ENCODE measurements at places on chromosomes 3 and 15.

- DNase-seq, result peak; percentile 39
These were observed 45.1 kb downstream of the EDEM1 start for GRCh38 chr3:5232570-5232969.

GRCh38 chr3:156535798-156536197, 19.1 kb downstream of the SSR3 start:
- no peak for DNase-seq

DNA sequence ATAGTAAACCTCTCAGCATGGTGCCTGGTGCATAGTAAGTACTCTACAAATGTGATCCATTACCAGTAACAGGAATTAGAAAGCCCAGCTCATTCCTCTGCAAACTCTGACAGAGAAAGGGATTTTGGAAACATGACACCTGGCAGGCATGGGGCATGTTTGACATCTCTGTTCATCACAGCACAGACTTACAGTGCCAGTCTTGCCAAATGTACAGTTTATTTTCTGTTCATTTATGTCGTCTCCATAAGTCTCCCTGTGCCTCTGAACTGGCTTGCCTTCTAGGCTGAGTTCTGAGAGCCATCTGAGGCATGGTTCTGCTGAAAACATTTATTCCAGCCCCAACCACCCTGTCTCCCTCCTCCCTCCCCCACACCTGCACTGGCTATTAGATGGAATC, 67.0 kb upstream of the CTDSPL start:
- no peak for DNase-seq

- no peak for DNase-seq
These were observed 66.3 kb upstream of the CRTC3 start for GRCh38 chr15:90463381-90463780.

GRCh38 chr3:98099848-98100247, 12.9 kb downstream of the OR5AC2 start:
- DNase-seq, result no peak

DNA sequence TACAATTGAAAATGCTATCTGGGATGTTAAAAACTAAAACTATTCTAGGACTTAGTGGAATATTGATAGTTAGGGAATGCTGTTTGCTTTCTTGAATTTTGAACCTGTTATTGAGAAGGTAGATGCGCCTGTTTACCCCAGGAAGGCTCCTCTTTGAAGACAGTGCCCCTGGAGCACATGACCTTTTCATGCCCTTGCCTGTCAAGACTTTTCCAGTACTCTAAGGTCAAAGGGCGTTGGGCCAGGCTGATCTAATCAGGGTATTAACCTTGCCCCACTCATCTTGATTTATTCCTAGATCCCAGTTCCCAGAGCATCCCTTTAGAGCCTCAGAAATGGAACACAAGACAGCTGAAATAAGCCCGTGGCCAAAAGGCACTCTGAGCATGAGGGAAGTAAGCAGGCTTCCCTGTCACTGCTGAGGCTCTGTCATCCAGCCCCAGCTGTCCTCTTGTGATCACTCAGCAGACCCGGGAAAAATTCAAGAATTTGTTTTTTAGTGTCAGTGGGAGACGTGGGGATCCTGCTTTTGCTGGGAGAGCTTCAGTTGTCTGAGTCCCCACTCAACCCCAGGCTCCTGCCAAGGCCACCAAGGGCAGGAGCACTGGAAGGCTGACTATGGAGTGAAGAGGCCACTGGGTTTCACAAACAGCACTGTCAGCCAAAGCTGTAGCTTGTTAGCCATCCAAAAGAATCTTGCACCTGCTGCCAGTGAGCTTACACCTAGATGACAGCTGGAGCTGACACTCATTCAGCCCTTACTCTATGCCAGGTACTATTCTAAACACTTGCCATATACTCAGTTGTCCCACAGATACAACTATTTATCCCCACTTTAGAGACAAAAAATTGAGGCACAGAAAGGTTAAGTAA, 169.0 kb downstream of the PGPEP1L start:
- no peak for DNase-seq
